Caudate nucleus (tissue), 63 donors: ENCODE measurements at places on chromosomes 11 and 22.

DNA sequence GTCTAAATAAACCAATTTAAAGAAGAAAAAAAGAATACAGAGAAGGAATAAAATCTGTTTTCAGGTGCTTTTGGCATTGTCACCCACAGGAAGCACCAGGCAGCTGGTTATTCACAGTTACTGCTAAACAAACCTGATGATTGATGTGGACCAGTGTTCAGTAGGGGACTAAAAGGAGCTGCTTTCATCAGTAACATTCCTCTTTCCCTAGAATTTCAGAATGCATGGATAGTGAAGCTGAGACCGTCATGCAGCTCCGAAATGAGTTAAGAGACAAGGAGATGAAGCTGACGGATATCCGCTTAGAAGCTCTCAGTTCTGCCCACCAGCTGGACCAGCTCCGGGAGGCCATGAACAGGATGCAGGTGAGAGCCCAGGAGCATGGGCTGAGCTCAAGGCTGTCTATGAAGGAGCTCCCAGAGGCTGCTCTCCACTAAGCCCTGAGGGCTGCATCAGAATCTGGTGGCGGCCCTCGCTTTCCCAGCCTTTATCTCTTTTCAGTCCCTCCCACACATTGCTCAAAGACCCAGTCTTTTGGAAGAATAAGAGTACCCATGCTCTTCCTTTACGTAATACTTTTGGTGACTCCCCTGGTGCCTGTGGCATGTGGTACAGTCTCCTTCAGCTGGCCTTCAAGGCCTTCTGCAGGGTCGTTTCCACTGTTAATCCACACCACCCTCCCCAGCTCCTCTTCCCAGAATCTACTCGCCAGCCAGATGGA, 69.5 kb downstream of the DBX1 start:
- DNase-seq, result no peak

DNA sequence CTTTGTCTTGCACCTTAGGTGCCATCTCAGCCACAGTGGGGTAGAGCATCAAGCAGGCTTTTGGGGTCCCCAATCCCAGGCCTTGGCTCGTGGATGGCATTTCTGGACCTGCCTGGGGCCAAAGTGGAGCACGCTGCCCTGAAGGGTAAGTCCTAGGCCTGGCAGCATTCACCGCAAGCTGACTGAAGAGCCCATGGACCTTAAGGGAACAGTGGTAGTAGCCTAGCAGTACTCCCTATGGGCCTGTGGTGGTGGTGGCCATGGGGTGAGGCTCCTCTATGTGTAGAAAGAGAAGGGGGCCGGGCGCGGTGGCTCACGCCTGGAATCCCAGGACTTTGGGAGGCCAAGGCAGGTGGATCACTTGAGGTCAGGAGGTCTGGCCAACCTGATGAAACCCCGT, 36.9 kb downstream of the PIWIL3 start:
- no peak for DNase-seq

DNA sequence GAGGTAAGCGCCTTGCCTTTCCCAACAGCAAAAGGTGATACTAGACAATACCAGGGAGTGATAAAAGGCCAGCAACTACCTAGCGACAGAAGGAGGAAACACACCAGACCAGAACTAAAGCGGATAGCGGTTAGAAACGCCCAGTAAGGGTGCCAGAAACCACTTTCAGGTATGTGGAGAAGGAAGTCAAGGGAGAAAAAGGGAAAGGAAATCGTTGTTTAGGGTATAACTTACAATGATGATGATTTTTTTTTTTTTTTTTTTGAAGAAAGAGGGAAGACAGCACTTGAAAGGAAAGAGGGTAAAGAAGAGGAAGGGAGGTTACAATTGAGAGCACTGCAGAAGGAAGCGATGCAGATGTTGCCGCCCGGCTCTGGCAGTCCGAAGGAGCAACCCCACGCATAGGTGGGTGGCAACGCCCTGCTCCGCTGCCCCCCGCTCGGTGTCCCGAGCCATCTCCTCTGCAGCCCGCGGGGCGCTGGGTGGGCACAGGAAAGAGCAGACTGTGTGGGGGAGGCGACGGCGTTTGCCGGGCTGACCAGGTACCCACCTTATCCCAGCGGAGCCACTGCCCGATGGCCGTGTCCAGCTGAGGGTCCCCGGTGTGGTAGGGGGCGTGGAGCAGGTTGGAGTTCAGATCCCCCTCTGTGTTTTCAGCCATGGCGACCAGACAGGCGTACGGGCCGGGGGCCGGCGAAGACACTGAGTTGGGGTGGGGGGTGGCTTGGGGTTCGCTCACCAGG, 561 bp downstream of the PGM2L1 start:
- peak; percentile 31 for DNase-seq

- DNase-seq, result no peak
Measured at GRCh38 chr11:77096591-77097019, 6.0 kb upstream of the OMP start.

- DNase-seq, result no peak
Measured at GRCh38 chr11:116478669-116479668, 293.8 kb downstream of the BUD13 start.

GRCh38 chr11:73551677-73552076, 46.2 kb downstream of the FAM168A start:
- DNase-seq, result no peak

- no peak for DNase-seq
Measured at GRCh38 chr11:937841-938261, 12.2 kb downstream of the AP2A2 start.

DNA sequence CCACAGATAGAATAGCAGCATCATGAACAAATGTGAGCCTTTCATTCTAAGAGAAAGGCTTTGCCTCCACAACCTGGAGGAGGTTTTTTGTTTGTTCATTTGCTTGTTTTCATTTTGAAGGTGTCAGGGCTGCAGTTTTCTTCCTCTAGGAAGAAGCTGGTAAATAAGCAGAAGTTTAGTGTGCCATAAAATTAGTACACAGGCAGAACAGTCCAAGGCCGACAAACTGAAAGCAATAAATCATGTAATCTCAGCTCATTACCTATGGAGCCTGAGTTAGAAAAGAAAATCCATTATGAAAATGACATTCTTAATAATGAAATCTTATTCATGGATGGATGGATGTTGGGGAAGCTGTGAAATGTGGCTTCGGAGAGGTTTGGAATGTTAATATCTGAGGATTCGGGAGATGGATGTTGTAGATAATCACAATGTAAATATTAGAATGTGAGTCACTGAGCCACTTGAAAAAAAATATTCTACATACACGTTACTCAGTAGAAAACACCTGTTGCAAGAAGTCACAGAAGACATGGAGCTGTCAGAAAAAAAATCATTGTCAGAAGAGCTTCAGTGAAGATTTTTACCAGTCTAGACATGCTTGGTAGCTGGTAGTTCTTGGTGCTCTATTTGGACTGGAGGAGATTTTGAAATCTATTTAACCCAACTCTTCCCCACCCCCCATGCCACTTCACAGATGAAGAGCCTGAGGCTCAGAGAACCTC, 15.0 kb upstream of the ZDHHC13 start:
- no peak for DNase-seq
